ENCODE measurements at places on chromosomes 5 and 9.

- no peak for DNase-seq
These were observed 185.3 kb upstream of the WWC1 start for GRCh38 chr5:168106008-168106761.

- no peak for DNase-seq
These were observed 237.6 kb downstream of the NNT start for GRCh38 chr5:43840424-43841125.

DNA sequence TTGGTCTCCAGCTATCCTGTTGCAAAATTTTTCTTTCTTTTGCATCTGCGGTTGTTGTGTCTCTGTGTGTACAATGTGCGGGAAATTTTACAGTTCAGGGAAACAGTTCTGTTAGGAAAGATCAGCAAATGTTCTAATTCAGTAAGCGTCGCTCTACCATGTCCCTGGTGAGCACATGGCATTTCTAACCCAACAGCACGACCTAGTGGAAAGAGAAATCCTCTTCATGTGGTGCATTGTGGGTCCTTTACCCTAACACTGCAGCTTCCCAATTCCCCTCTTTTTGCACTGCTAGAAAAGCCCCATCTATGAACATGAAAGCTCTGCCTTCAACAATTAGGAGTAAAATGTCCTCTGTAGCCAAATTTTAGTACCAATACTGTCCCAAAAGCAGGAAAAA lies 974.2 kb upstream of the CDH9 start:
- no peak for DNase-seq

DNA sequence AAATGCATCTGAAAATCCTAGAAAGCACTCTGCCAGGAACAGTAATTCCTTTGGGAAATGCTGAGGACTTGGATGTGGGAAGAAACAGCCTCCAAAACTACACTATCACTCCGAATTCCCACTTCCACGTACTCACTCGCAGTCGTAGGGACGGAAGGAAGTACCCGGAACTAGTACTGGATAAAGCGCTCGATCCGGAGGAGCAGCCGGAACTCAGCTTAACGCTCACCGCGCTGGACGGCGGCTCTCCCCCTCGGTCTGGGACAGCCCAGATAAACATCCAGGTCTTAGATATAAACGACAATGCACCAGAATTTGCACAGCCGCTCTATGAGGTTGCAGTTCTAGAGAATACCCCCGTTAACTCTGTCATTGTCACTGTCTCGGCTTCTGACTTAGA lies 786 bp downstream of the PCDHB3 start:
- no peak for DNase-seq

DNA sequence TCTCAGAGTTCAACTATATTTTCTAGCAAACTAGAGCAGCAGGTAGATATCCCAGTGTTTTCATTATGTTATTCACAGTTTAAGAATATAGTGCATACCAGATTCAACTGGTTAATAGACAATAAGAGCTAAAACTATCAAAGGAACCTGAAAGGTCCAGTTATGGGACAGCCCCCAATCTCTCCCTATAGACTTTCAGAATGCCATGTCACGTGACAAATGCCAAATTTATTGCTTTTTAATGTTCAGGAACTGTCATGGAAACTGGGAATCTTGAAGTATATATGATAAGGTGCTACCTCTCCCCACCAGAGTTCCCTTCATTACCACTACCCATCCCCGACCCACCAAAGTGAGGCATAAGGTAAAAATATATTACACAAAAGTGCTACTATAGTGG lies 629.0 kb upstream of the SEMA6A start:
- DNase-seq, result no peak

DNA sequence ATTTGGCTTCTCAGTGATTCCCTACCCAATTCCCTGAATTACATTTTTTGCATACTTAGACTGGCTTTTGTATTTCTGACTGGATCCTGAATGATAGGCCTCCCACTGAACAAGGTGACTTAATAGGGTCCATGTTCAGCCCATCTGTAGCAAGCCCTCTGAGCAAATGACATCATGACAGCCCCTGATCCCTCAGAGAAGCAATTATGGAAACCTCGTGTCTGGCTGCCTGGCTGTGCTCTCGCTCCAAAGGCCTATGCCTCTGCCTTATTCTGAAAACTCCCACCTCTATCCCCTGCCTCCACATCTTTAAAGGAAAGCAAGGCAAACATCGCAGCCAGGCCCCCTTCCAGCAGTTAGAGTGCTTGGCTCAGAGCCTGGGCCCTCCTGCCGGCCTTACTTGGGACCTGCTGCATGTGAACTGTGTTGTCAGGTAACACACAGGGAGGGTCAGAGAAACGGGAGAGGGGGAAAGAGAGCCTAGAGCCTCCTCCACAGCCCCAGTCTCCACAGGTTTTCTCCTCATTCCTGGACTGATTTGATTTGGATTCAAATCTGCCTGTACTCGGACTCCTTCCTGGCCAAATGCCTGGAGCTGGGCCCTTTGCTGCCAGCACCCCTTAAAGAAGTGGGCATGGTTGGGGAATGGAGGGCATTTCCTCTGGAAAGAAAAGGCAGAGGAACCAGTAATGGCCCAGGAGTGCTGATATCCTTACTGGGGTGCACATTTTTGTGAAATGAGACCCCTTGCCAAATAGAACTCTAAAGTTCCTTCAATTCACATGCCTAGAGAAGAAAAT lies 3.8 kb downstream of the DCANP1 start:
- no peak for DNase-seq

GRCh38 chr9:121424024-121424432 lies 54.0 kb upstream of the STOM start:
- no peak for DNase-seq

- no peak for DNase-seq
These were observed 66.8 kb downstream of the PLPP1 start for GRCh38 chr5:55467862-55468551.

DNA sequence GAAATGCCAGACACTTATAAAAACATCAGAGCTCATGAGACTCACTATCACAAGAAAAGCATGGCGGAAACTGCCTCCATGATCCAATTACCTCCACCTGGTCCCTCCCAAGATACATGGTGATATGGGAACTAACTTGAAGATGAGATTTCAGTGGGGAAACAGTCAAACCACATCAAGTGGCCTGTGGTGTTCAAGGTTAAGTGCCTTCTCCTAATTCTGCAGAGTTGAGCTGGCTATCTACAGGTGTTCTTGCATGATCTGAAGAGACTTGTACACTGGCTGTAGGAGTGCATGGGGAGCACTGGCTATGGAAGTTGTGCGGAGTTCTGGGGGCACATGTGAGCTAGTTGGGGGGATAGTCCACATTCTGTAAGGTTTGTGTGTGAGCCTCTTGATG lies 34.0 kb upstream of the CKS2 start:
- DNase-seq, result no peak

GRCh38 chr9:77210116-77210515 lies 32.8 kb downstream of the VPS13A start:
- no peak for DNase-seq

DNA sequence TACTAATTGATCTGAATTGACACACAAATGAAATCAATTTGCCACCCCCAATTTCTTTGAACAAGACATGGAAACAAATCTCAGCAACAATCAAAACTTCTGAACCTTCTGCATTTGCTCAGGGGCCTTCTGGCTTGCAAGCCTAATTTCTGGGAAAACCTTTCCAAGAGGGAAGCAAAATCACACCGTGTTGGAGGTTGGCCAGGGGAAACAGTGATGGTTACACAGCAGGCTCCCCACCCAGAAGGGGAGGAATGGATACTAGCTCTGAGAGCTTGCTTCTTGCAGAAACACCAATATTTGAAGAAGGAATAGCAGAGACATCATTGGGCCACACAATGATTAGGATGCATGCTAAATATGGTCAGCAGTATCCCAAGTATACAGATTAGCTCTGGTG lies 488.6 kb upstream of the TRPC7 start:
- DNase-seq, result no peak

DNA sequence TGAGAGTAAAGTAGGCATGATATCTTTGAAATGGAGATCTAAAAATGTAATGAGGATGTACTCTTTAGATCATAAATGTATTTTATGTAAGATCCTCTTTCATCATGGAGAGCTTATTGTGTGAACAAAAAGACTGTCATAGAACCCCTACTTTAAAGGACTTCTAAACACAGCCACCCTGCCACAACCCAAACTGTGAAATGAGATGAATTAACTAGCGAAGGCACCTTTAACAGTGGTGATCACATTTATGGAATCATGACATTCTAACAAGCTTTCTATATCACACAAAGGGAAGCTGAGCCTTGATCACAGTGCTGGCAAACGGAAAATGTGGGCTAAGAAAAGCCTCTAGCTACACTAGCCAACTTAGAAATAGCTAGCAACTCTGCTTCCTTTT lies 1585.2 kb downstream of the EFNA5 start:
- DNase-seq, result no peak

DNA sequence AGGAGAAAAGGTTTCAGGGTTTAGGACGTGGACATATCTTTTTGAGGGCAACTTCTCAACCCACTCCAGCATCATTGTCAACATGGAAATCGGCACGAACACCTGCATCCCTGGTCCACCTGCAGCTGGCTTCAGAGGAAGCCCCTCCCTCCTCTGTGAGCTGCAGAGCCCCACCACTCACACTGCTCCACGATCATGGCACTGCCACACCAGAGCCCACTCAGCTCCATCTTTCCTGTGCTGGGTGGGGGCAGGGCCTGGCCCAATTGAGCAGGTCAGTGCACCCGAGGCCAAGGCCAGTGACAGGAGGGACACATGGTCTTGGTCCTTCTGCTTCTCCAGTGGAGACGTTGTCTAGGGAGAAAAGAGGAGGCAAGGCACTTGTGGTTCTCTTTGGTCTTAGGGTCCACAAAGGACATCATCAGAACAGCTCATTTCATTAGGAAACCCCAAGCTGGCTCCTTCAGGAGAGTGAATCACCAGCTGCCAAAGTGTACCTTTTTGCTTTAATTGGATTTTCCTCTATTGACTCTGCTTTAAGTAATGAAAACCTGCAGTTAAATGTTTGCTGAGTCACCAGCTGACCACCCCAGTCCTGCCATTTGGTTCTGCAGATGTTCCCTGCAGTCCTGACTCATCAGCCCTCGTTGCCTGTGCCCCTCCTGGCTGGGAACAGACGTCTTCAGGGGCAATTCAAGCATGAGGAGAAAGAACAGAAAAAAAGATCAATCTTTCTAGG lies 56.2 kb downstream of the UBE2QL1 start:
- DNase-seq, result no peak

GRCh38 chr5:144391044-144391443 lies 220.4 kb downstream of the KCTD16 start:
- DNase-seq, result no peak

DNA sequence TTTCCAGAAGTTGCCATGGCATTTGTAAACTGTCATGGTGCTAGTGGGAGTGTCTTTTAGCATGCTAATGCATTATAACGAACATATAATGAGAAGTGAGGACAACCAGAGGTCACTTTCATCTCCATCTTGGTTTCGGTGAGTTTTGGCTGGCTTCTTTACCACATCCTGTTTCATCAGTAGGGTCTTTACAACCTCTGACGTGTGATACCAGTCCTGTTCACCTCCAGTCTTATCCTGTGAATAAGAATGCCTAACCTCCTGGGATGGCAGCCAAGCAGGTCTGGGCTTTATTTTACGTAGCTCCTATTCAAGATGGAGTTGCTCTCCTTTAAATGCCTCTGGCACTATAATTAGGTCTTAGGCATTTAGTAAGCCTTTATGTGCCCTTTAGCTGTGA lies 20.4 kb upstream of the RFK start:
- no peak for DNase-seq

- DNase-seq, result no peak
These were observed 234.4 kb upstream of the MPDZ start for GRCh38 chr9:13513716-13514444.

DNA sequence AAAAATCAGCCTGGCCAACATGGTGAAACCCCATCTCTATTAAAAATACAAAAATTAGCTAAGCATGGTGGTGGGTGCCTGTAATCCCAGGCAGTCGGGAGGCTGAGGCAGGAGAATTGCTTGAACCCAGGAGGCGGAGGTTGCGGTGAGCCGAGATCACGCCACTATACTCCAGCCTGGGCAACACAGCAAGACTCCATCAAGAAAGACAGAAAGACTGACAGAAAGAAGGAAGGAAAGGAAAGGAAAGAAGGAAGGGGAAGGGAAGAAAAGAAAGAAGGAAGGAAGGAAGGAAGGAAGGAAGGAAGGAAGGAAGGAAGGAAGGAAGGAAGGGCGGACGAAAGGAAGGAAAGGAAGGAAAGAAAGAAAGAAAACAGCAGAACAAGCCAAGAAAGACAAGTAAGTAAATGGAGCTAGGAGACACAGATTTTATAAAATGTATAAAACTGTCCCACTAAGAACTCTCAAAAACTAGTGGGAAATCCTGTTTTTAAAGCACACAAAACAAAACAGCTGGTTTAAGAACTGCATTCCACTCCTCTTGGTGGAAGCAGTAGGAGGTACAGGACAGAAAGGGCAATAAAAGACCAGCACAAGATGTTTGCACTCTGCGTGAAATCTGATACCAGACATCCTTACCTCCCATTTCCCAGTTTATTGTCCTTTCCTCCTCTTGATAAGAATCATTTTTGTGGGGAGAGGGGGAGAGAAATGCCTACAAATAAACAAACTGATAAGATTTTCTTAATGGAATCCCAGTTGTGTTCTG lies 46.7 kb downstream of the MYO10 start:
- no peak for DNase-seq

- no peak for DNase-seq
These were observed 2.4 kb downstream of the NFIL3 start for GRCh38 chr9:91421128-91421765.

- DNase-seq, result no peak
These were observed 22.3 kb downstream of the WWC1 start for GRCh38 chr5:168313596-168314204.

DNA sequence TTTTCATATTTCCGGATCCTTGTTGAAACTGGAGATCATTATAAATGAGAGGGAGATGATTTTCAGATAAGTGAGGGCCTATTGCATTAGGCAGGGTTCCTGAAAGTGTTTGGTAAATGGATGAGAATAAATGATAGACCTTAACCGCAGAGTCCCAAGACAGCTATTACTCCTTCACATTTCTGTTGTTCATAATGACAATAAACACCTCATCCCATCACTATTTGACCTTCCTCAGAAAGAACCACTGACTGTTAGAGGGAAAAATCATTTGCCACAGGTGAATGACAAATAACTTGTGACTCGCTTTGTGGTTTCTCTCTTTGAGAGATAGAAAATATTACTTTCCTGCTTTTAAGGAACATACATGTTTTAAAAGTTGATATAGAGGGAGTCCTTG lies 47.3 kb upstream of the TRMT10B start:
- DNase-seq, result no peak

DNA sequence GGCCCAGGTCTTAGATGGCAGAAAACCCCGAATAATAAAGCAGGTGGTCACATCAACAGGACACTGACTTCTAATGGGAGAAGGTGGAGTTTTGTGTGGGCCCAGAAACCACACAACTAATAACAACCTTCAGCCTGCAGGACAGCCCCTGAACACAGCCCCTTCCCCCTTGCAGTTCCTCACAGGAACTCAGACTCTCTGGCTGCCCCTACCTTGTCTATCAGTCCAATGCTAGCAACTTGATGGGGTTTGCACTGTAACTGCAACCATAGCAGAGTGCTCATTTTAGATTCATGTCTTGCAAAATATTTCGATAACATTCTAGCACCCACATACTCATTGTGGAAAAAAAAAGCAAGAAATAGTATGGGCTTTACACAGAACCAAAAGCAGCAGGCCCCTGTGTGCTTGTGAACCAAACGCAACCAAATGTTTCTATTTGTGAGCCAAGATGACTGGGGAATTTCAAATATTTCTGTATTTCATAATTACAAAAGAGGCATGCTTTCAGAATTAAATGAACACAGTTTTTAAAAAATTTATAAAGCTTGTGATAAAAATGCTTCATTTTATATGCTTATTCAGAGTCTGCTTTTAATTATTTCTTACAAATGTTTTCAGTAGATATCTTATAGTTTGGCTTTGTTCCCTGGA lies 62.7 kb upstream of the PDE4D start:
- DNase-seq, result no peak

All from activated gamma-delta T cell treated with anti-CD3 and anti-CD28 coated beads, Interleukin-2, amount 50 U/mL, for 16 hours (primary cell).